Fibroblast of skin of scalp (primary cell): ENCODE measurements at places on chromosomes 2 and 18.

- peak; percentile 6 for DNase-seq
These were observed 6.4 kb downstream of the RIOK3 start for GRCh38 chr18:23459530-23459921.

DNA sequence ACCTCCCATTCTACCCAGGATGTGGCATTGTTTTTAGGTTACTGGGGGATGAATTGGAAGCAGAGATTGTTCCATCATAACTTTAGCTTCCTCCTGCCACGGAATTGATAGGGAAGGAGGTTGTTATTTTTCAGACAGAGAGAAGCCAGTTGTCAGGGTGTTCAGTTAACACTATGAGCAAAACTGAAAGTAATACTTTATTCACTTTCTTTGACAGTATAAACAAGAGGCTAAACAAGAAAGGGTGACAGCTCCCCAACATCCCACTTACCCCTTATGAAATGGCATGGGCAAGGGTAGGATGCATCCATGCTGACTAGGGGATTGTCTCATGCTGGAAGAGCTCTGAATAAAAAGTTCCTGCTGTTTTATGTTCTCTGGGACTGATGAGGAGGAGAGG lies 36.4 kb upstream of the GAREM1 start:
- no peak for DNase-seq

DNA sequence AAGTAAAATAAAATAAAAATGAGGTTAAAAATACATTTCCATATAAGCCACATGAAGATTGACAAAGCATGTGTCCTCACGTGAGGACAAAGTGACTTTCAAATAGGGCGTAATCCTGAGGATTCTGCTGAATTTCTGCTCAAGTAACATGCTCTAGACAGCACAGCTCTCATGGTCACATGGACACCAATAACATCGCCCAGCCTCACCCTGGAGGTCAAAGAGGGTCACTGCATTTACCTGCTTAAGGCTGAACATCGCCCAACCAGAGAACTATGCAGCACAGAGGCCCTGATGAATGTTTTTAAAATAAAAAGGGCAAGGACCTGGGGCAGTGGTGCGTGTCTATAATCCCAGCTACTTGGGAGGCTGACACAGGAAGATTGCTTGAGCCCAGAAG lies 30.2 kb downstream of the TGFBRAP1 start:
- no peak for DNase-seq

GRCh38 chr2:164917296-164917903 lies 37.9 kb downstream of the SLC38A11 start:
- DNase-seq = peak; percentile 48

DNA sequence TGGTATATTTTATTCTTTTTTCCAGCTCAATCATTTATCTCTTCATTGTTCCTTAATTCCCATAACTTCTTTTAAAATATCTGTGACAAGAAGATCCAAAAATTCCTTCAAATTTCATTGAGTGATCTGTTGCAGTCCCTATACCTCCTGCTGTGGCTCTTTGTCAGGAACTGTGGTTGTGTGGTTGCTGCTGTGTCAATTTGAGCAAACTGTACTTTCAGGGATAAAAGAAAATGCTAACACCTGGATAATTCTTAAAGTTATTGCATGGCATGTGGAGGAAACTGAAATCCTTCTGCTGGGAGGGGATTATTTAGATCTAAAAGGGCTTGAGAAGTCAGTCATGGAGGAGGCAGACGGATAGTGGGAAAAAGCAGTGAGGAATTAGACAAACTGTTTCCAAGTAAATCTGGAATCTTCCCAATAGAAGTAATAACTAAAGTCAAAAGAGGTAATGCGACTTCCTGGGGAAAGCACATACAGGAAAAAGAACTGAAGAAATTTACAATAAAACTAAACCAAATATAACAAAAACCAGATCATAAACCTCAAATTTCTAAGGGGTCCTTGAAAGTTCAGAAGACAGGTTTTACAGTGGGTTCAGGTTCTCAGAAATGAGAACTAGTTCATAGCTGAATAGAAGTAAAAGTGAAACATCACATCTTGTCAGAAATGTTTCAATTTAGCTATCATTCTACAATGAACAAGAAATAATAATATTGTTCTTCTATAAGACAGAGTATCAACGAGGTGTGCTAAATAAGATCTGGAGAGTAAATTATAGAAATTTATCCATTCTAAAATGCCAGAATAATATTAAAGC lies 33.5 kb upstream of the CD226 start:
- no peak for DNase-seq

DNA sequence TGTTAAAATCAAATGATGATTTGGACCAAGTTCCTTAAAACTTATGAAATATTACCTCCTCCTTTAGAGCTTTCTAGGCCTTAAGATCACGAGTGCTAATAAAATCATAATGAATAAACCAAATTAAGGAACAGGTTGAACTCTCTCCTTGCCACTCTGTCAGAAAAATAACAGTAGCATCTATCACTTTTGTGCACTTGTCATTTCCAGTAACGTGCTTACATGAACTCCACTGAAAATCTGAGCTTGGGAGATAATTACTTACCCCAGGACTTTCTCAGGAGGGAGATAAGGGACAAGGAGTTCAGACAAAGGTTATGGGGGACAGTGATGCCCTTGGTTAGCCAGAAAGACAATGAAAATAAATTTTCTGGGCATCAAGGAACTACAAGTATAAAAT lies 36.0 kb downstream of the EPB41L3 start:
- no peak for DNase-seq
